Stimulated activated CD8-positive, alpha-beta memory T cell treated with anti-CD3 and anti-CD28 coated beads, Interleukin-2, amount 100 ng/mL, for 1 hour (primary cell): ENCODE measurements at places on chromosomes 13 and 19.

DNA sequence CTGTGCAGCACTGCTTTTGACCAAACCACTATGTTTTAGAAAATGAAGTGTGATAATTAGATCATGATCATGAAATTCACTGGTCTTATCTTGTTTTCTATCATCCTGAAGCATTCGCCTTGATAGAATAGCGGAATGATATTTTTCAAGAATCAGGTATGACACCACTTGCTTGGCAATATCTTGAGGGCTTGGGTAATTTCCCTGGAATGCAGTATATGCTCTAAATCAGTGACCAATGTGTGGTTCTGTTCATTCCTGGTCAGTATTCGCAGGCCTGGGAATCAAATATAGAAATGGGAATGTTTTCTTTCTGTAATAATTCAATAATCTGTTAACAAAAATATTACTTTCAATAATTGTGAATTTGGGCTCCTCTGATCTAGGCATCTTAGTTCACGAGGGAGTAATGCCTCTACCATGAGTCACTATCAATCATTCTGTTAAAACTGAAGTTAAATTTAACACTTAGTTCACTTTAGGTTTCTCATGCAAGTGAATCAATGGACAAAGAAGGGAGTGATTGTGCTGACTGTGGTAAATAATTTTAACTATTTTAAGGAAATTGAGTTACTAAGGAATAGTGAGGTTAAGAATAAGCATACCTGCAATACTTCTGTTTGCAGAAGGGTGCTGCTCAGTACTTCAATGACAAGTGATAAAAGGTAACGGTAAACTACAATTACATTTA, 137.9 kb downstream of the PCDH20 start:
- DNase-seq = no peak

DNA sequence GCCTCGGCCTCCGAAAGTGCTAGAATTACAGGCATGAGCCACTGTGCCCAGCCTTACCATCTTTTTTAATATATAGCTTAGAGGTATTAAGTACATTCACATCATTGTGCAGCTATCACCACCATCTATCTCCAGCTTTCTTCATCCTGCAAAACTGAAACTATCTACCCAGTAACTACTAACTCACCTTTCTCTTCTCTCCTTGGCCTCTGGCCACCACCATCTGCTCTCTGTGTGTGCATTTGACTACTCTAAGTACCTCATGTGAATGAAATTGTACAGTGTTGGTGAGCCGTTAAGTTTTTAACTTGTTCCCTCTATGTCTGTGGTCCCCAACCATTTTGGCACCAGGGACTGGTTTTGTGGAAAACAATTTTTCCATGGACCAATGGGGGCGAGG, 56.1 kb downstream of the CDK8 start:
- DNase-seq = no peak

DNA sequence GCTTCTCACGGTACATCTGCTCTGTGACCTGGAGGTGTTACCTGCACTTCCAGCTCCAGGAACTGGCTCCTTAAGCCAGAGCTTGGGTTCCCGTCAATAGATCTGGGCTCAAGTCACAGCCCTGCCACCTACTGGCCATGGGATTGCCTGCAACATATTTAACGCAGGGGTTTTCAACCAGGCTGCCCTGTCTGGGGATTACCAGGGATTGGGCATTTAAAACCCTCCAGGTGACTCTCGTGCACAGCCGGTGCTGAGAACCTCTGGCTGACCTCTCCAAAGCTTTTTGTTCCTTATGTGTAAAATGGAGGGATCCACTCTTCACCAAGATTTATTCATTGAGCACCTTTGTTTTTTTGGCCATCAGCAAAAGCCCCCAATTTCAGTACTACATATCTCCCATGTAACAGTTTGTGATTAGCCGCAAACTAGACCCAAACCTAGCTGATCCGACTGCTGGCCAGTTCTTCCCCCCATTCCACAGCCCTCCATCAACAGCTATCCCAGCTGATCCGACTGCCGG, 76.6 kb upstream of the STK24 start:
- DNase-seq = peak; percentile 54

DNA sequence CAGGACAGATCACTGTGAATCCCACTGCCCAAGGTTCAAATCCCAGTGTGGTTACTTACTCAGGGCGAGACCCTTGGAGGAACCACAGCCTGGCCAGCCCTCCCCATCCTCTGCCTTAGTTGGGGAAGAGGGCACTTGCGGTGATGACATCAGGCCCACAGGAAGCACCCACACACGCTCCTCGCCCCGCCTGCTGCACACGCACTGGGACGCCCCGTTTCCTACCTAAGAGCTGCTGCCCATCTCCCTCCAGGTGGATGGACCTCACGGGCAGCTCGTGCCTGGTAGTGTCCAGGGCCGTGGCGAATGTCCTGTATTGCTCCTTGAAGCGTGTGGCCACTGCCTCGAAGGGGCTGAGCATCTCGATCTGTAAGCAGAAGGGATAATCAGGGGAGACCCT, 19.6 kb downstream of the HAUS8 start:
- DNase-seq = no peak

DNA sequence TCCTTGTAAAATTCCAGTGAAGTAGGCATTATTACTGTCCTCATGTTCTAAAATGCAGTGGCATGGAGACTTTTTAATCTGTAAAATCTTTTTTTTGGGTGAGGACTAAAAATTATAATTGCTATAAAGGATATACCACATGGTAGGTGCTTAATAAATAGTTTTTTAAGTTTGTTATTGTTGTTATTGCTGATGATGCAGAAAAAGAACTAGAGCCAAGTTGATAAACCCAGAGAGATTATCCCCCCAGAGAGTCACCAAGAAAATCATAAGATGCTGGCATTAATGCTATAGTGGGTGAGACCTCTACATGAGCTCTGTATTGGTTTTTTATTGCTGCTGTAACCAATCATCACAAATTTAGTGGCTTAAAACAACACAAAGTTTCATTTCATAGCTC, 44.3 kb upstream of the CNMD start:
- no peak for DNase-seq

- DNase-seq = no peak
These were observed 375.7 kb upstream of the SPRY2 start for GRCh38 chr13:80716610-80717081.

- no peak for DNase-seq
These were observed 74.0 kb downstream of the CAB39L start for GRCh38 chr13:49369866-49370265.

DNA sequence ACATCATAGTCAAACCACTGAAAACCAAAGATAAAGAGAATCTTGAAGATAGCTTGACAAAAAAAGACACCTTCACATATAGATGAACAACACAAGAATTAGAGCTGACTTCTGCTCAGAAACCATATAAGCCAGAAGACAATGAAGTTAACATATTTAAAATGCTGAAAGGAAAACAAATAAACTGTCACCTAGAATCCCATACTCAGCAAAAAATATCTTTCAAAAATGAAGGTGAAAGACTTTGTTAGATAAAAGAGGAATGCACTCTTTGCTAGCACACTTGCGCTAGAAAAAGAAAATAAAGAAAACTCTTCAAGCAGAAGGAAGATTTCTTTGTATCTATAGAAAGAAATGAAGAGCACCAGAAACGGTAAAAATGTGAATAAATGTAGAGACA, 49.5 kb downstream of the PARP4 start:
- no peak for DNase-seq

DNA sequence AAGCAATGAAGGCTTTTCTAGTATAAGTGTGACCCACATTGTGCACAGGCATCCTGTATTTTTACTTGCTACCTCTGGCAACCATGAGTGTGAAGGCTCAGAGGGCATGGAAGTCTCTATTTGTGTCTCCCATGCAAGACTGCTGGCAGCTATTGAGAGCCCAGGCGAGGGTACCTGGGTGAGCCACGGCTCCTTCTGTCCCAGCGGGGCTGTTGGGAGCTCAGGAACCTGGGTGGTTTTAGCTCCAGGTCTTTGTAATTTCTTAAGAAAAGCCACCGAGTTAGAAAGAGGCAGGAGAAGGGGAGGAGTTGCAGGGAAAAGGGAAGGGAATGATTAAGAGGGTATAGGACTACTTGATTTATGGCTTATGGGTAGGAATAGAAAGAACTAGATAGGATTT, 190.4 kb upstream of the SOX1 start:
- no peak for DNase-seq

DNA sequence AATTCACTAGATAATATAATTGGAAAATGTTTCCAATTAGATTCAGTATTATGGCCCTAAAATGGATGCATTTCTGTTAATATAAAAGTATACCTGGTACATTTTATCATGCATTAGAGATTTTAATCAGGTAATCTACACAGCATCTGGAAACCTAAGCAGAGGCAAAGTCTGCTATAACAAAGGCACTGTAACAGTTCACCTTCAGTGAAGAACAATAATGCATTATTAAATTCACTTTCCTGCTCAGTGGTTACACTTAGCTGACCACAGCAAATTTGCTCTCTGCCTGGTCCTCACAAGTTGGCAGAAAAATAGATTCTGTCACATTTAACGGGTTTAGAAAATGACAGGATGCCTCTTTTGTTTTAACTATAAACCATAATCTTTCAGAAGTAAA, 326.9 kb downstream of the DACH1 start:
- DNase-seq = no peak

- no peak for DNase-seq
These were observed 35.3 kb downstream of the RGCC start for GRCh38 chr13:41492432-41493260.

GRCh38 chr13:100561599-100562204, 26.9 kb downstream of the GGACT start:
- no peak for DNase-seq

GRCh38 chr19:17968362-17968761, 1.5 kb downstream of the KCNN1 start:
- no peak for DNase-seq

GRCh38 chr19:38321646-38322196, 2.1 kb downstream of the KCNK6 start:
- DNase-seq = no peak

DNA sequence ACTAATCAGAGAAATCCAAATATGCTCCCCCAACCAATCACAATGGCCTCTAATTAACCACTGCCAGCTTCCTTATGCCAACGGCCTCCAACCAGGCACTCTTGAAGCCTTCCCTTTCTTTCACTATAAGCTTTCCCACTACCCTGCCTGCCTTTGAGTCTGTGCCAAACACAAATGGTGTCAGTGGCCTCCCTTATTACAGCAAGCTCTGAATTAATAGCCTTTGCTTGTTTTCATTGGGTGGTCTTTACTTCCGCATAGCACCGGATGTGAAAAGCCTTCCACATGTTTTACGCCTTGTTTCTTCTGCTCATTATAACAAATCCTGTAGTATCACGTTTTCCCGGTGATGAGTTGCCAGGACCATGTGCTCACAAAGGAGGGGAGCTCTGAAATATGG, 1.4 kb upstream of the EDDM13 start:
- DNase-seq = no peak

DNA sequence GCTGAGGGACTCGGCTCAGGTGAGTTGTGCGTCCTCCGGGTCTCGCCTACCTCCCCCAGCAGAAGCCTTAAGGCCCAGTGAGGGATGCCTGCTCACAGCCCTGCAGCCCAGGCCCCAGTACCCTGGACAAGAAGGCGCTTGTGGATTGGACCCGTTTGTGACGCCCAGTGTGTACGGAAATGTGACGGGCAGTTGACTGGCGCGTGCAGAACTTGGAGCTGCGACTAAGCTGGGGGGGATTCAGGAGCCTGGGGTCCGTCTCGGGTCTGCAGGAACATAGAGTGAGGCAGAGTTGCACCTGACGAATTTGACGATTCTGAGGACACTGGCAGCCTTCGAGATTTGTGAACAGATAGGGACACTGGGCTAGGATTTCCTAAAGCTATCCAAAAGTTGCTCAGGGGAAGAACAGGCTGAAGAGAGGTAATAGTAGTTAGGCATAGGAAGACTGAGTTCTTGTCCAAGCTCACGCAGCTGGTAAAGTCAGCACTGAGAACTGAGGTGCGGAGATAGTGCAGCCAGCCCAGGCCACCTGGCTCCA, 519 bp downstream of the ZNF551 start:
- no peak for DNase-seq

DNA sequence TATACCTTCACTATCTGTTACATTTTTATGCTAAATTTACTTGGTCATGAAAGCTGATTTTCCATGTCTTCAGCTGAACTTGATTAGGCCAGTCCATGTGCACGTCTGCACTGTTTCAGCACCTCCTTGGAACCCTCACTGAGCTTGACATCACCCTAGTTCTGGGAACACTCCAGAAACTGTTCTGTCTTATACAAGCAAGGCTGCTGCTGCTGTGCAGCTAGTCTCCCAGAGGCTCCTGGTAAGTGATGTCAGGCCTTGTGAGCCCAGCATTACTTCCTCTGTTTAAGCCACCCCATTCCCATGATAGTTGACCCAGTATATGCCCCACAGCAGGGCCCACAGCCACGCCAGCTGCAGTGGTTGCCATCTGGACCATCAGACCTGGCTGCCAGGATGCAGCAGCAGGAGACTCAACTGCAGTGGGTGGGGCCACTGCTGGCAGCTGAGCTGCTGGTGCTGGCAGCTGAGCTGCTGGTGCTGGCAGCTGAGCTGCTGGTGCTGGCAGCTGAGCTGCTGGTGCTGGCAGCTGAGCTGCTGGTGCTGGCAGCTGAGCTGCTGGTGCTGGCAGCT, 90.5 kb upstream of the AKAP11 start:
- no peak for DNase-seq

DNA sequence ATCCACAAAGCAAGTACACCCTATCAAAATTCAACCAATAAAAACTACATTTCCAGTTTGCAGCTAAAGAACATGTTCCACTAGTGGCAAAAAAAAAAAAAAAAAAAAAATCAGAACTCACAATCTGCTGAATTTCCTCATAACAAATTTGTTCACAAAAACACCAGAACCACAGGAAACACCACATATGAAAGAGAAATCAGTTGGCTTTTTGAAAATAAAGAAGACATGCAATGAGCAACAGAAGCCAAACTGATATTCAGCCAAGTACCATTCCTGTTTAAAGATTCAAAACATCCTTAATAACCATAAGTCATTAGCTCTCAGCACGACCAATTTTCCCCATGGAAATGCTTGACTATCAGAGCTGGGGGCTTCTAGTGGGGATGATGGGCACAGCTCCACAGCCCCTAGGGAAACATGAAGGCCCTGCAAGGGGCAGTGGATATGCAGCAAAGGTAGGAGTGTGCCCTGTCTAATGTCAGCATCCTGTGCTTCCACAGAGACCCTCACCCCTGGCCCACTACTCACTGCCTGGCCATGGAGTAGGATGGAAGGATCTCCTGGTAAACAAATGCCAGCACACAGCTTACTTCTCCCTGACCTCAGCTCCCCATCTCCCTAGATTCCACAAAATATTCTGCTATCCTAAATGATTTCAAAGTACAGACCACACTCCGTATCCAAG, 74.0 kb upstream of the DOCK9 start:
- no peak for DNase-seq

DNA sequence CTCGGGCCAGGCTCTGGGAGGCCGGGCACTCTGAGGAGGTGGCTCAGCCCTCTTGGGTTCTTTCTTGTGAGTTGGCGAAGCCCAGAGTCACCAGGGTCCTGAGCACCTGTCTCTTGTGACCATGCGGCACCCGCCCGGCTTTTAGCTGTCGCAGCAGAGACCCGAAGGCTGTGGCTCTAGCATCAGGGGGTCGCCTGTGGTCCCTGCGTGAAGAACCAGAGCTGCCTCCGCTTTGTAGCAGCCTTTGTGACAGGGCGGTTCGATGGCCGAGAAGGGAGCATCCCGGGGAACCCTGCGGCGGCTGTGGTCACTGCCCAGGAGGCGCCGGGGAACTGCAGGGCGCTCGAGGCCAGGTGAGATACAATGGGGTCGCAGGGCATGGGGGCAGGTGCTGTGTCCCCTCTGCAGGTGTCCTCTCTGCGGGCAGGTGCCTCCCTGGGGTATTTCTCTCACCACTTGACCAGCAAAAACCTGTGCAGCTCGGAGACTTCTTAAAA, 10.4 kb downstream of the MCF2L start:
- no peak for DNase-seq

- no peak for DNase-seq
These were observed 417.1 kb downstream of the ITGBL1 start for GRCh38 chr13:101869553-101869952.

GRCh38 chr19:29596080-29596727, 9.9 kb upstream of the POP4 start:
- DNase-seq = no peak
